Bronchial epithelial cell (primary cell): ENCODE measurements at places on chromosomes 16 and 17. TPM values are rescaled to one million over a fixed set of nuclear protein-coding genes. Genes with fewer than 3 reads are reported as not detected.

Gene PROCA1
- total RNA-seq: 0.26 and 0.64 TPM in 2 replicates

Gene NXPH3
- not detected in 2 replicates for total RNA-seq

Gene SPEM3
- total RNA-seq: not detected in 2 replicates

DNA sequence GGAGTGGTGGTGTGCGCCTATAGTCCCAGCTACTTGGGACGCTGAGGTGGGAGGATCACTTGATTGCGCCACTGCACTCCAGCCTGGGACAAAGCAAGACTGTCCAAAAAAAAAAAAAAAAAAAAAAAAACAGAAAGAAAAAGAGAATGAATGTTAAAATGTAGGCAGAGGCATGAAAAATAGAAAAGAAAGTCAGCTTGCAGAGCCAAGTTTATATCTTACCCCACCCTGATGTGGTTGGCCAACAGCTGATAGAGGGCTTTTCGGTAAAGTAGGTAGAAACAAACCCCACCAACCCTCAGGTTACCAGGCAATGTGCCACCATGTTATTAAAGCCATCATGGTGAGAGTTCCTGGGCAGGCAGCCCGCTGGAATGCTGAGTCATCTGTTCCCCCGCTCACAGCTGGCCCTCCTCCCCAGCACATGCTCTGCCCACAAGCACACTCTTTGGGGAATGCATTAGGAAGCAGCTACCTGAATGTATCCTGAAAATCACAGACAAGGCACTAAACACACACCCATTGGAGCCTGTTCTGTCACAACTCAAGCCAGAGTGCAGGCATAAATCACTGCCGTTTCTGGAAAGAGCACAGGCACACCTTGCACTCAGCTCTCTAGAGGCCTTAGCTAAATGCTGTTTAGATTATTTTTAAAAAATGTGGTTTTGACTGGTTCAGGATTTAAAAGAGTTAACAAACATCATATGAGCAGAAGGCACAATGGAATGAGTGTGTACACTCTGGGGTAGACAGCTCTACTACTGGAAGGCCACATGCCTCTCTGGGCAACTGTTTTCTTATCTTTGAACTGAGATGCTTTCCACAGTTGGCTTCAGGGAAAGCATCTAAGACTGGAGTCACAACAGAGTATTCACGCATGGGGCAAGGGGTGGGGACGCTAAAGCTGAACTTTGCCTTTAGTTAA is 128.5 kb downstream of the PARN start:
- DNase-seq: peak; percentile 93

DNA sequence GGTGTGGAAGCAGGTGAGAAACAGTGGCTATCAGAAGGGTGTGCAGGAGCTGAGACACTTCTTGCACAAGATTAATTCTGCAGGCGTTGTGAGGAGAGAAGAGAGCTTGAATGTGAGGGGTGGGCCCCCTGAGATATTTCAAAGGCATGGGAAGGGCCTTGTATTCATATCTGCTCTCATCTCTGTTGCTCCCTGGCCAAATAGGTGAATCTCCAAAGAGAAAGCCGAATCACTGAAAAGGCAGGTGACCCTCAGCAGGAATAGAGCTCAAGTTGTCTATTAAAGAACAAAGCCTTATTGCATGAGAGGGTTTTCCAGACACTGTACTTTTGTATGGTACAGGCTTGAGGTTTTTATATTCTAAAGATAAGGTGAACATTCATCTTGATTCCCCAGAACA is 373.1 kb downstream of the TMEM114 start:
- no peak for DNase-seq

DNA sequence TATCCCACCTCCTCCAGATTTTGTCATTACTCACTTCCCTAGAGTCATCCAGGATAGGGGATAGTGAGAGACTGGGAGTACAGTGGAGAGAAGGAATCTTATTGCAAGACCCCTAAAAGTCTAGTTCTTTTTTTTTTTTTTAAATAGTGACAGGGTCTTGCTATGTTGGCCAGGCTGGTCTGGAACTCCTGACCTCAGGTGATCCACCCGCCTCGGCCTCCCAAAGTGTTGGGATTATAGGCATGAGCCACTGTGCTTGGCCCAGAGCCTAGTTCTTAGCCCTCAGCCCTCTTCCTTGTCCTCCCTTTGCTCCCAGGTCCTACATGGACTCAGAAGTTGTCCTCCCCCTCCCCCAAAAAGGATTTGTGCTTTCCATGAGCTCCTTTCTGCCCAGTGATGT is 2.7 kb upstream of the CHRNB1 start:
- no peak for DNase-seq

- DNase-seq: no peak
These were observed 308.0 kb downstream of the MAP2K6 start for GRCh38 chr17:69722518-69722917.
